ENCODE measurements at places on chromosomes 7 and 10. TPM values are rescaled to one million over a fixed set of nuclear protein-coding genes. Genes with fewer than 3 reads are reported as not detected.

UNC5B gene
- total RNA-seq = 24.6 TPM

PIK3AP1 gene
- 29.2 TPM for total RNA-seq

CNNM1 gene
- 1.1 TPM for total RNA-seq

SH2D4B gene
- total RNA-seq = 0.20 TPM

FAM180A gene
- not detected for total RNA-seq

NEBL gene
- 115 TPM for total RNA-seq

FAM25G gene
- not detected for total RNA-seq

PDGFA gene
- total RNA-seq = 40.1 TPM

SPDYE9 gene
- not detected for total RNA-seq

ADIRF gene
- total RNA-seq = 142 TPM

CPVL gene
- total RNA-seq = 15.7 TPM

MYL7 gene
- not detected for total RNA-seq

MICALL2 gene
- total RNA-seq = 17.8 TPM

PGAM2 gene
- 0.79 TPM for total RNA-seq

AKR1C4 gene
- total RNA-seq = not detected

PDK4 gene
- 113 TPM for total RNA-seq

EPHA1 gene
- total RNA-seq = 14.9 TPM

KCNH2 gene
- 0.59 TPM for total RNA-seq

ZEB1 gene
- total RNA-seq = 38.3 TPM

AUTS2 gene
- 38.9 TPM for total RNA-seq

STRIP2 gene
- 4.5 TPM for total RNA-seq

GIMAP6 gene
- 29.3 TPM for total RNA-seq

TMEM225B gene
- total RNA-seq = 1.4 TPM

EBF3 gene
- not detected for total RNA-seq

TMEM196 gene
- total RNA-seq = not detected

NFE2L3 gene
- total RNA-seq = 13.8 TPM

ZCWPW1 gene
- total RNA-seq = 4.3 TPM

CTAGE6 gene
- total RNA-seq = 0.33 TPM

GAD2 gene
- not detected for total RNA-seq

MARCHF5 gene
- total RNA-seq = 28.3 TPM

EFCAB10 gene
- total RNA-seq = 5.1 TPM

FRMD4A gene
- 71.2 TPM for total RNA-seq

PRLHR gene
- 2.1 TPM for total RNA-seq

HTR5A gene
- not detected for total RNA-seq

ZNF365 gene
- total RNA-seq = 1.4 TPM

AQP1 gene
- total RNA-seq = 734 TPM

SND1 gene
- 167 TPM for total RNA-seq

CHAT gene
- not detected for total RNA-seq

LOXL4 gene
- 4.2 TPM for total RNA-seq

ADGRA1 gene
- total RNA-seq = not detected

PROSER2 gene
- 19.8 TPM for total RNA-seq

UTF1 gene
- total RNA-seq = 0.26 TPM

VPS37D gene
- total RNA-seq = 1.1 TPM

ECHS1 gene
- 69.6 TPM for total RNA-seq

PPP1R9A gene
- 22.2 TPM for total RNA-seq

WAPL gene
- total RNA-seq = 42.3 TPM

CFAP70 gene
- total RNA-seq = 54.1 TPM

CELF2 gene
- total RNA-seq = 103 TPM
